RPMI7951 (cell line): ENCODE measurements at places on chromosomes 5 and 9. TPM values are rescaled to one million over a fixed set of nuclear protein-coding genes. Genes with fewer than 3 reads are reported as not detected.
A peak's percentile ranks its signal among the peaks of the same experiment; 100 is the strongest.

DNA sequence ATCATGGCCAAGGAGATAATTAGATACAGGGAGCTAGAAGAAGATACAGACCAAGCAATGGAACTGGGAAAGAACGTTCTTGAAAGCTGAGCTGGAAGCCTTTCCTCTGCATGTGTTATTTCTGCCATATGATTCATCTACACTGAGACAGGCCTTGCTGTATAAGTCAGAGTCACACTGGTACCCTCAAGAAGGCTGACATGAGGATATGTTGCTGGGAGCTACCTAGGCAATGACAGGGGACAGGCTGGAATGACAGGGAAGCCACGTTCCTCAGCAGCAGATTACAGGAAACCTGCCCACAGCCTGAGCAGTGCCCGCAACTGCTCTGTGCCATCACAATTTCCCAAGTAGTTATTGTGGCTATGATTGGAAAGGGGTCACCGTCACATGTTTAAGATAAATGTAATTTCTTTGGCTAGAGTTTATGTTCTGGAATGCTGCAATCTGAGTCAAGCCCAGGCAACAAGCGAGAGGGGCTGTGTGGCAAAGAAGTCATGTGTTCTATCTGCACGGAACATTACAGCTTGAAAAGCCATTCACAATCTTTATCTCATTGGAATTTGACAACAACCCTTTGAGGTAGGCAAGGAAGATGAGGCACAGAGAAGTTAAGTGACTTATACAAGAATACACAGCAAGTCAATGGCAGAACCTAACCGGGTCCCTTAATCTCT lies 108.2 kb downstream of the TTLL11 start:
- DNase-seq: peak; percentile 37

DNA sequence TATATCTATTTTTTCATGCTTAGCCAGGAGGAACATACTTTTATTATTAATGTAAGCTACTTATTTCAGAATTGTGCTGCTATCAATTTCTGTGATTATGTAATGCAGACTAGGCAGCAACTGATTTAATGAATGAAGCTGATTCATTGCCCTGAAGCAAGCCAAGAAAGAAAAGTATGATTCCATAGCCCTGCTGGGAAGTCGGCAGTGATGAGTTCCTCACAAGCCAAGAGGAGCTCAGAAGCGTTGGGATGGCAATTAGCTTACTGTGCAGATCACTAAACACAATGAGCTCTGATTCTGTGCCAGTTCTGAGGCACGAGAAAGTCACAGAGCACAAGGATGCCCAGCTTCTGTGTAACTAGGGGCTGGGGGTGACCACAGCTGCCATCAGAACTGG lies 254.3 kb upstream of the KLF9 start:
- DNase-seq: peak; percentile 1

- DNase-seq: no peak
Observed at GRCh38 chr9:123678038-123678877, 251.7 kb downstream of the DENND1A start.

FRRS1L gene
- not detected in 2 replicates for total RNA-seq
